Fibroblast of upper back skin (primary cell): ENCODE measurements at places on chromosomes 3 and 15.

GRCh38 chr3:49170744-49171118 lies 667 bp upstream of the KLHDC8B start:
- no peak for DNase-seq

- no peak for DNase-seq
Observed at GRCh38 chr3:42582474-42583070, 805 bp upstream of the SEC22C start.

DNA sequence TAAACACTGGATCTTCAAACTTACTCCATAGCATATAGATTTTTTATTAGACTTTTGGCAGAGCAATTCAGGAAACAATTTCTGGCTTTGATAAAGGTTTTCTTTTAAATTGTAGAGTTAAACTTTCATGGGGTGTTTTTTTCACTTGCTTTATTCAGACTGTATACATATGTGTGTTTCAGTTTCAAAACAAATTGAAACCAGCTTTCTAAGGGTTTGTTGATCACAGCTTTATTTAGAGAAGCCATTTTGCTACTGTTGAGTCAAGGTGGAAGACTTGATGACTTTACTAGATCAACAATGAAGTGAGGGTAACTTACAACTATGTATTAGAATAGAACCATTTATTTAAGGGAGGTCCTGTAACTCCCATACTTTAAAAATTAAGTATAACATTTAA lies 6.2 kb downstream of the UBE2E1 start:
- no peak for DNase-seq

DNA sequence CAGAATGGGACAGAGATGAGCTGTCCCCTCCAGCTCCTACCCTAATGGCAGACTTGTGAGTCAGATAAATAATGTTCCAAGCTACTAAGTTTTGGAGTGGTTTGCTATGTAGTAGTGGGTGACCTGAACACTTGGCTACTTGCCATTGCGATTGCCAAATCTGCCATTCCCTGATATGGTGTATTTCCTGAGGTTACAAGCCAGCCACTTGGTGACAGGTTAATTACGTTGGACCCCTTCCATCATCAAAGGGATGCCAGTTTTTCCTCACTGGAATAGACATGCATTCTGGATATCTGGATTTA lies 33.6 kb downstream of the MORF4L1 start:
- DNase-seq, result peak; percentile 88

DNA sequence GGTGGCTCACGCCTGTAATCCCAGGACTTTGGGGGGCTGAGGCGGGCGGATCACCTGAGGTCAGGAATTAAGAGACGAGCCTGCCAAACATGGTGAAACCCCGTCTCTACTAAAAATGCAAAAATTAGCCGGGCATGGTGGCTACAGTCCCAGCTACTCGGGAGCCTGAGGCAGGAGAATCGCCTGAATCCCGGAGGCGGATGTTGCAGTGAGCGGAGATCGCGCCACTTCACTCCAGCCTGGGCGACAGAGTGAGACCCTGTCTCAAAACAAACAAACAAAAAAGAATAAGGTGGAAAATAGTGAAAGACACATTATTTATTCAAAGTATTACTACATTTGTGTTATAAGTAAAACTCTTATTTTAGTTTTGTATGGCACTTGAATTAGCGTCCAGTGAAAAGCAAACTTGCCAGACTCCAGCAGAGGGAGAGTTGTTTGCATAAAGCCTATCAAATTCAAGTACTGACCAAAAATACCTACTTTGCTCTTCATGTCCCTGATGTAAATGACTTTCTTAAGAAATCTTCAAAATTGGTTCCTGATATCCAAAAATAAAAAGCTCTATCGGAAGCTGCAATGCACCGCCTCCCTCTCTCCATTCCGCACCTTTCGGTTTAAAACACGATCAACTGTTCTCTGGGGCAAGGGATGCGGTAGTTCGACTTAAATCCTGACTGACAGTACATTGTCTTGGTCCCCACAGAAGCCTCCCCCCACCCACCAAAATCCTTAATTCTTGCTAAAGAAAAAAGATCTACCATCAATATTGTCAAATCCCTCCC lies 1.2 kb downstream of the TRPM7 start:
- DNase-seq, result peak; percentile 2

GRCh38 chr15:82972990-82973389 lies 13.0 kb upstream of the RAMAC start:
- DNase-seq, result peak; percentile 8

DNA sequence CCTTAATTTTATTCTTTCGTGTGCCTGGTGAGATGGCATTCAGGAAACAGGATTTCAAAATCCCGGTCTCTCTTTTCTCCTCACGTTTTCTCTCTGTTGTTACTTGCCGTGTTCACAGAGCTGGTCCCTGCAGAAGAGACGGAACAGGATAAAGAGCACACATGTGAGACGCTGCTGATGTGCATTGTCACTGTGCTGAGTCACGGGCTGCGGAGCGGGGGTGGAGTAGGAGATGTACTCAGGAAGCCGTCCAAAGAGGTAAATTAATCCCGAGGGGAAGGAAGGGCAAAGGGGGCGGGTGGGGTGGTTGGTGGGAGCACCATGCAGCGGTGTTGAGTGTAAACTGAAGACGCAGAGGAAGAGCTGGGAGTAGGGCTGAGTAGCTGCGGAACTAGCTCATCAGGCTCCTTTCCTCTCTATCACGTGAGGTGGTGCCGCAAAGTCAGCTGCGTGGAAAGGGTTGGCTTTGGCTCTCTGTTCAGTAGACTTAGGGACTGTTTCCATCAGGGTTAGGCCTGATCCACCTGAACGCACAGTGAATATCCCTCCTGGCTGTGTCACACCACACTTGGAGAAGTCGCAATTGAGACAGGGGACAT lies 164.8 kb upstream of the BHLHE40 start:
- peak; percentile 25 for DNase-seq

DNA sequence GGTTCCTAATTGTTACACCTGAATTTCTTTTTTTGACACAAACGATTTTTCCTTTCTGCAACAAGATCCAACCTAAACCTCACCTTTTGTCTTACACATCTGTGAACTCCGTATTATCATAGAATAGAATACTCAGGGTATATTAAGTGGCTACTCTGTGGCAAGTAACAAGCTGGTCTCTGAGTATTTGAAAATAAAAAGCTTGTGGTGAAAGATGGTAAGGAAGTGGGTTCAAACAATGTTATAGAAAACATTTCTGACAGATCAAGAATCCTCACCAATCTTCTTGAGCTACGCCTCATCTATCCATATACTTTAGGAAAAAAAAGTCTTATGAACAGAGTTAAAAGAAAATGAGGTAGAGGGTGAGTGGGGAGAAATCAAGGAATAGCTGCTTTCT lies 3.5 kb upstream of the ANKRD28 start:
- DNase-seq, result no peak

DNA sequence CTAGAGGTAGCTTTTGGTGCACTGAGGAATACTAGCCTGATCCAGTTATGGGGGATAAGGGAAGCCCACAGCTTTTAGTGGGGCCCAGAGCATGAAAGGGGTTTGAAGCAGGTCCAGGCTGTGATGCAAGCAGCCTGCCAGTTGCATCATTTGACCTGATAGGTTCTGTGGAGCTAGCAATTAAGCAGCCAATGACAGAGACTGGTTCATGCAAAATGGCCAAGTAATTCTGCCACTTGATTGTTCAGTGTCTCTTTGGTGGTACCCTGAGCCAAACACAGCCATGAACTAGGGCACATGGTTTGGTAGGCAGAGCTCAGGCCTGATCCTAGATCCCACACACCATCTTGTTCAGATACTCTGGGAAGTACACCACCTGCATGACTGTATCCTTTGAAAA lies 91.0 kb upstream of the PRR23C start:
- DNase-seq, result no peak

GRCh38 chr3:27138562-27138961 lies 230.6 kb downstream of the NEK10 start:
- no peak for DNase-seq

DNA sequence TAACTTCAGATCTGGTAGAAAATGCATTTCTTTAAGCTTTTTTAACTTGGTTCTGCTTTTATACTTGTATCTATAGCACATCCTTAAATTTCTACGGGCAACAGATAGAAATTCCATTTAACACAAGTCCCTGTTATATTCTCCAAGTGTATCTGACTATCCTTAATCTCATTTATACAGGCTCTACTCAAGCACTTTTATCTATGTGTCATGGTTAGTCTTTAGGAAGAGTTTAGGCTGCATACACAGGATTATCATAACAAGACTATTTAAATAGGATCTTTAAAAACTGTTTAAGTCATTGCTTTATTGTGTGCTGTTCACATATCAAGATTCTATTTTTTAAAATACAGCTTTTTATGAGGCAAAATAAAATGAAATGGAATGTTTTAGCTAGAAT lies 52.7 kb downstream of the SETD5 start:
- no peak for DNase-seq

GRCh38 chr3:125462722-125463299 lies 57.2 kb downstream of the SNX4 start:
- DNase-seq, result no peak

GRCh38 chr3:66692042-66692765 lies 191.4 kb upstream of the LRIG1 start:
- DNase-seq, result no peak

DNA sequence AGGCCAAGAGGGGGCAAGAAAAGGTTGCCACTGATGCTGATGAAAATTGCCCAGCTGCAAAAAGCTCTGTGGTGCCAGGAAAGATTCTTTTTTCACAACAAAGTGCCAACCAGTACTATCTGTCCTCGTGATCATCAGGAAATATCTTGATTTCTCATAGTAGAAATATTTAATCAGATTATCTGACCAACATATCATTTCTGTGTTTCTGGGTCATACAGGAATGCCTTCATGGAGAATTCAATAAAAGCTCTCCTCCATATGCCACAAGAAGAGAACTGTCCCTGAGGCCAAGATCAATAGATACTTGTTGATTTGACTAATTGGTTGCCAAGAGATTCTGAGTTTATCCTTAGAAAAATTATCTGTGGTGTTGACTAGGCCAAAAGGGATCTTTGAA lies 63.5 kb downstream of the FSIP1 start:
- no peak for DNase-seq

- DNase-seq, result peak; percentile 25
Observed at GRCh38 chr15:73127302-73127936, 75.2 kb downstream of the NEO1 start.

DNA sequence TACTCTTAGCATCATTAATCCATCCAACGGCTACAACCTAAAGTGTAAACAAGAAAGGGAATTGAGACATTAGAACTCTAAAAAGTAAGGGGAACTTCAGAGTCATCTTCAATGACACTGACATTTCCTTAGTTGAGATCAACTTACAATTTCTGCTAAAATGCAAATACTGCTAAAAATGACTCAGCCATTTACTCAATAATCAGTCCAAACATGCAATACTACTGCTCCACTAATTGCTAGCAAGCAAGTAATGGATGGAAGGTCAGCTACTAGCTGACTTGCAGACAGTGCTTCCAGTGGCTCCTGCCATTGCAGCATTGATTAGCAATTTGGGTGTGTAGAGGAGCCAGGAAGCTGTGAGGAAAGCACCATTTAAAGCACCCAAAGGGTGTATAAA lies 28.4 kb downstream of the CD200R1L start:
- DNase-seq, result peak; percentile 53

GRCh38 chr3:38003371-38003816 lies 12.8 kb downstream of the VILL start:
- peak; percentile 33 for DNase-seq

- peak; percentile 15 for DNase-seq
Observed at GRCh38 chr15:43429687-43430086, 58.8 kb downstream of the TUBGCP4 start.

DNA sequence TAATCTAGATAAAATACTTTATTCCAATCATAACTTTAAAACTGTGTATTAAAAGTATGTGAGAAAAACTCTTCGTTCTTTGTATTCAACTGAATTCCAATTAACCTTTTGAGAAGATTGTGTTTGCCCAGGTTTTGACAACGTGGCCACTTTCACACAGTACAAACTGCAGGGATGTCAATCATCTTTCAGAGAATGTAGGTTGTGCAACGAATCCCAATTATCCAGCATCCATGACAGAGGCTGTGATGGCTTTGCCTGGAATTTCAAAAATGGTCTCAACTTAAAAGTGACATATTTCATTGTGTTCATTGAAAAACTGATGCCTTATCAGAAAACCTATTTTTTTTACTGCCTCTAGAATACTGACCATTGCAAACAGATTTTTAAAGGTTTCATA lies 615.1 kb upstream of the KCNMB2 start:
- DNase-seq, result no peak

DNA sequence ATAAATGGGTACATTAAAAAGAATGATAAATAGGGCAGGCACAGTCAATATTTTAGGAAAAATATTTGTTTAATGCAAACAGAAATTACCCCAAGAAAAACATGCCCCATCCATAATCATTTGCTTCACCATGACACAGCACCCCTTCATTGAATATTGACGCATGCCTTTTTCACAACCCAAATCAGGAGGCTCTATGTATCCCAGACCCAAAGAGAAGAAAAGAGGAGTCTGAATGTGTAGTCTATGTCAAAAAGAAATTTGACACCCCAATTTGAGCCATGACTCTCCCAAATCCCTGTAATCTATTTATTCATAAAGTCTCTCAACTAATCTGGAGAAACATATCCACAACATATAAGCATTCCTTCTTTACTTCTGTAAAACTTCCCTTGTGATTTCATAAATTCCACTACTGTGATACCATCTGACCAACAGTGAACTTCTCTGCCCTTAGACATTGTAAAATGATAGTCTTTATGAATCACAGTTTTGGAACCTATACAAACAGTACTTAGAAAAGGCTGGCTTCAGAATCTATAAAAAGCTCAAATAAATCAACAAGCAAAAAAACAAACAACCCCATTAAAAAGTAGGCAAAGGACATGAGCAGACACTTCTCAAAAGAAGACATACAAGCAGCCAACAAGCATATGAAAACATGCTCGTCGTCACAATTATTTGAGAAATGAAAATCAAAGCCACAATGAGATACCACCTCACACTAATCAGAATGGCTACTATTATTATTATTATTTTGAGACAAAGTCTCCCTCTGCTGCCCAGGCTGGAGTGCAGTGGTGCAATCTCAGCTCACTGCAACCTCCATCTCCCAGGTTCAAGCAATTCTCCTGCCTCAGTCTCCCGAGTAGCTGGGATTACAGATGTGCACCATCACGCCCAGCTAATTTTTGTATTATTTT lies 53.4 kb upstream of the XRN1 start:
- peak; percentile 78 for DNase-seq

GRCh38 chr3:127697551-127698240 lies 24.9 kb downstream of the ABTB1 start:
- DNase-seq, result peak; percentile 90

DNA sequence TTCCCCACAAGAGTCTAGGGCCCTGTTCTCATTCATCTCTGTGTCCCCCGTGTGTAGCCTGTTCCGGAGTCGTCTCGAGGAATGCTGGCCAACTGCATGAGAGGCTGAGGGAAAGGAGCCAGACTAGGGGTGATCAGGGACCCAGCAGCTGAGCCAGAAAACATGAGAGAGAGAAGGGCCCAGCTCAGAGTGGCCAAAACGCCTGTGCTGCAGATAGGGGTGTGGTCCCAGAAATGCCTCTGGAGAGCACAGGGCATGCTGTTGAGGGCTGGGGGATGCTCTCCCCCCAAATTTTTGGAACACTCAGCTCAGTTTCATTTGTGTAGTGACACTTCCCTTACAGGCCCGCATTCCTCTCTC lies 14.1 kb downstream of the CYP1A2 start:
- DNase-seq, result no peak
